Progenitor cell of endocrine pancreas (in vitro differentiated cells): ENCODE measurements at places on chromosomes 4 and X.

- DNase-seq: no peak
These were observed 512.2 kb upstream of the INTU start for GRCh38 chr4:127120441-127121090.

GRCh38 chrX:154540897-154541535, 5.6 kb downstream of the G6PD start:
- no peak for DNase-seq

- no peak for DNase-seq
These were observed 57.4 kb downstream of the VEGFC start for GRCh38 chr4:176735300-176735699.

GRCh38 chrX:20637351-20637750, 370.6 kb upstream of the RPS6KA3 start:
- no peak for DNase-seq
